NCI-H1105 treated with DMSO at 0.1 percent for 48 hours (cell line): ENCODE measurements at places on chromosomes 7 and 10.

DNA sequence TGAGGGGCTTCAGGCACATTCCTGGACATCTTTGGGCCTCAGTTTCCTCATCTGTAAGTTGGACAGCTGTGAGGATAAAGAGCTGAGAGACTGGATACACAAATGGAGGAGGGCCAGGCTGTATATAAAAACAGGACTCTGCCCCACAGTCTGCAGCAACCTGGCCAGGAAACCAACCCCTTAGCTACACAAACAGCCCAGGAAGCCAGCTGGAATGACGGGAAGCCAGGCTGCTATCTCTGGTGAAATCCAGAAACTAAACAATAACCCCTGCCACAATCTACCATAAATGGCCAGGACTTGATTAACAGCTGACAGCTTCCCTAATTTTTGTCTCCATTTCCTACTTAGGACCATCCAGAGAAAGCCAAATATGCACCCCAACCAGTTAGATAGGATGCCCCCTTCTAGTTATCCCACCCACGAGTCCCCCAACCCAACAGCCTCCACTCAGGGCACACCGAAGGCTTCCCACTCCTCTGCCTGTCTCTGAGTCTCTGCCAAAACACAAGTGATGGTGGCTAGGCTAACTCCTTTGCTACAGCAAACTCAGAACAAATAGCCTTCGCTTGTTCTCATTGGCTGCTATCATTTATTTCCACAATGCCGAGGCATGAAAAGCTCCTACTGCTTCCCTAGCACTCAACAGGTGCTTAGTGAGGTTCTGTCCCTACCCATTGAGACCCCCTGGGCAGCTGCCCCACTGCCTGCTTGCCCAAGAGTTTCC lies 110.0 kb upstream of the TCF7L2 start:
- DNase-seq, result no peak

GRCh38 chr10:90417476-90418210 lies 440.2 kb downstream of the HTR7 start:
- no peak for DNase-seq

GRCh38 chr10:71390461-71390835 lies 6.3 kb upstream of the CDH23 start:
- DNase-seq, result no peak

GRCh38 chr7:5700391-5700985 lies 81.0 kb downstream of the RNF216 start:
- no peak for DNase-seq
